ENCODE measurements at places on chromosomes 3 and 15. TPM values are rescaled to one million over a fixed set of nuclear protein-coding genes. Genes with fewer than 3 reads are reported as not detected.

Gene HES1
- total RNA-seq: 211 TPM

Gene TRH
- total RNA-seq: 14.0 TPM

Gene MYO9A
- 120 TPM for total RNA-seq

Gene SLC6A6
- 59.3 TPM for total RNA-seq

Gene SLC4A7
- 114 TPM for total RNA-seq

Gene KLHL40
- 7.7 TPM for total RNA-seq

Gene CLRN1
- total RNA-seq: 12.0 TPM

Gene GRK7
- total RNA-seq: 1.3 TPM

Gene TMEM207
- total RNA-seq: not detected

Gene XCR1
- not detected for total RNA-seq

Gene SNUPN
- 26.4 TPM for total RNA-seq

Gene C3orf70
- total RNA-seq: 32.5 TPM

Gene DNAH12
- total RNA-seq: 0.71 TPM
